Stomach (tissue), 19 donors: ENCODE measurements at places on chromosomes 6 and 20.

GRCh38 chr6:70636596-70636995 lies 31.1 kb upstream of the SMAP1 start:
- no peak for DNase-seq

GRCh38 chr6:162653808-162654207 lies 73.8 kb downstream of the PRKN start:
- DNase-seq: no peak

- DNase-seq: no peak
Measured at GRCh38 chr6:6975459-6976111, 132.2 kb upstream of the RREB1 start.

GRCh38 chr20:40019510-40019909 lies 669.5 kb downstream of the MAFB start:
- no peak for DNase-seq

DNA sequence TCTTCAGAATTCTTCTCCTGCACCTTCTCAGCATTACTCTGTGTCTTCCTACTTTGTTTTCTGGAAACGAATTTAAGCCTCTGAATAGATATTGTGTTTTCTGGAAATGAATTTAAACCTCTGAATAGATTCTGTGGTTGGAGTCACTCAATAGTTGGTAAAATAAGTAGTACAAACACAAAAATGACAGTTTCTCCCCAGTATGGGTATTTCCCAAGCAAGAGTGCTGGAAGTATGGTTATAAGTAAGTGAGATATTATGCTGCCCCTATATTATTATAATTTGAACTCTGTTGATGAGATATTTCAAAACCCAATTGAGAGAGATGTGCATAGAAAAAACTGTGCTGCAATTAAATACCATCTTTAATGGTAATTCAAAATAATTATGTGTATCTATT lies 94.9 kb downstream of the TINAG start:
- no peak for DNase-seq

GRCh38 chr6:18893540-18894269 lies 506.6 kb downstream of the RNF144B start:
- DNase-seq: peak; percentile 74

DNA sequence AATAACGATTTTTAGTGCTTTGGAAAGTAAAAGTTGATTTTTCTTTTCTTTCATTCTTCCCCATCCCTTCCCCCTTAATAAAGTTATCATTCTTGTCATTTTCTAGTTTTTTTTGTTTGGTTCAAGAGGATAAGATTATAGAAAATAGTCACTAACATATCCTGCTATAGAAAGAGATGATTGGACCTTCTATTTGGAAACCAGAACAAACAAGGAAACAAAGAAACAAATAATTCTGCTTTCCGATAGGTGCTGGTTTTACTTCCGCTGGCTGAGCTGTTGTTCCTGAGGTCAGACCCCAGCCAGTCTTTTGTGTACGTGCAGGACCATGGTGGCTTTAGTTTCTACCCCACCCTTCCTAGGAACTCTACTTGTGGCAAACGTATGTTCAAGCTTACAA lies at the start of gene CDH26:
Gene CDH26, plus strand, starts transcription at position 301 of the 400 bp plus-strand sequence. CDS start 304 bp downstream, outside the sequence.
- peak; percentile 26 for DNase-seq

GRCh38 chr6:75157336-75157735 lies 48.5 kb downstream of the COL12A1 start:
- no peak for DNase-seq

DNA sequence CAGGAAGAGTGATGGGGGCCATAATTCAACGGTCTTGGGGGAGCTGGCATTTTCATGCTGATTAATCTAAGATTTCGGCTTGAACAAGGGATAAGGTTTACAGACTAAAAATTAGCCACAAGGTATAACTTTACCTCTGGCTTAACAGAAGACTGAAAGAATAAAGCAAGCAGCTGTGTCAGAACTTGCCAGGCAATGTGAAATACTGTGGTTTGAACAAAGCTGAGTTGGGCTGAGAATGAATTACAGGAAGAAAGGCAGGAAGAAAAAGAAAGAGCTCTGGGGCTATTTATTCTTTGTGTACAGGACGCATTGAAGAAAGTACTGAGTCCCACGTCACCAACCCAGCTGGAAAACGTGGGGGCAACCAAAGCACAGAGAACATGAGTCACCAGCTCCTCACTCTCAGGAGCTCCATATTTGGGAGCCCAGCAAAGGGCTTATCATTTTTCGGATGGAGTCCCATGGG lies 121.5 kb upstream of the NEDD9 start:
- peak; percentile 67 for DNase-seq

DNA sequence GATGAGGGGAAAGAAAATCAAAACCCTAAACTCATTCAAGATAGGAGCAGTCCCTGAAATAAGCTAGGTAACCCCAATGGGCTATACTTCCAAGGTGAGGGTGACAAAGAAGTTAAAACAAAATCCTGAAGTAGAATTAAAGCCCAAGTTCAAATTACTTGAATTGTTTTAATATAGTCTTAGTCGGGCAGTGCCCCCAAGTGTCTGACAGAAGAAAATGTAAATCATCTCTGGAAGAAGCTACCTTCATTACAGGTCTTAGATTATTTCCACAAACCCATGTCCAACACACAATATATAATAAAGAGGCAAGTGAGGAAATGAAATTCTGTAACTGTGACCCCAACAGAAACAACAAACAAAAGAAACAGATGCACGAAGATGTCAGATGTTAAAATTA lies 36.8 kb upstream of the L3MBTL3 start:
- DNase-seq: no peak

GRCh38 chr6:42013134-42013516 lies 37.2 kb upstream of the TAF8 start:
- no peak for DNase-seq

GRCh38 chr6:33199687-33200218 lies 712 bp downstream of the RXRB start:
- peak; percentile 89 for DNase-seq

DNA sequence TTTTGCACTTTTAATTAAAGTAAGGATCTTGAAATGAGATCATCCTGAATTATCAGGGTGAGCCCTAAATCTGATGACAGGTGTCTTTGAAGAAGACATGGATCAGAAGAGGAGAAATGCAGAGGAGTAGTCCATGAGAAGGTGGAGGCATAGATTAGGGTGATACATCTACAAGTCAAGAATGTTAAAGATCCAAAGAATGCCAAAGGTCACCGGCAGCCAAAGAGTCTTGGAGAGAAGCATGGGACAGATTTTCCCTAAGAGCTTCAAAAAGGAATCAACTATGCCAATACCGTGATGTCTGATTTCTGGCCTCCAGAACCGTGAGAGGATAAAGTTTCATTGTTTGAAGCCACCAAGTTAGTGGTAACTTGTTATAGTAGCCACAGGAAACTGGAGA lies 59.0 kb upstream of the THEMIS start:
- no peak for DNase-seq
